RPMI7951 (cell line): ENCODE measurements at places on chromosomes 6 and 20.

- no peak for DNase-seq
Measured at GRCh38 chr20:50099565-50099991, 13.4 kb downstream of the UBE2V1 start.

DNA sequence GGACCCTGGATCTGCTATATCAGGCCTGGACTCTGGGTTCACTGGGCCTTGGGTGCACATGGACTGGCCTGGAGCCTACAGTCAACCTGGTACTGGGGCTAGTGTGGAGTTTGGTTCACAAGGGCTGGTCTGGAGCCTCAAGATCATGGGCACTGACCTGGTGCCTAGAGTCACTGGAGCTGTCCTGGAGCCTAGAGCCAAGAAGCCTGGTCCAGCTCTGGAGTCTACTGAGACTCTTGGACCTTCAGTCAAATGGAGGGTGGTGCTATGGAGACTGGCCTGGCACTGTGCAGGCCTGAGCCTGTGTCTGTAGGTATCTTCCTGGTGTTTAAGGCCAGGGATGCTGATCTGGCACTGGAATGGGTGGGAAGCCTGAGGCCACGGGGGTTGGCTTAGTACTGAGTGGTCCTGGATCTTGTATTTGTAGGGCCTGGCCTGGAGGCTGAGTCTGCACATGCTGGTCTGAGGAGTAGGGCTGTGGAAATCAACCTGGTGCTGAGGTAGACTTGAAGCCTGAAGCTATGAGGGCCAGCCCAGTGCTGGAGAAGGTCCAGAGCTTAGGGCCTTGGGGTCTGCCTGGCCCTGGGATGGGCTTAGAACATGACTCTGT is 16.5 kb upstream of the WFDC9 start:
- no peak for DNase-seq

GRCh38 chr6:1187293-1188131 is 124.4 kb upstream of the FOXQ1 start:
- DNase-seq: no peak

DNA sequence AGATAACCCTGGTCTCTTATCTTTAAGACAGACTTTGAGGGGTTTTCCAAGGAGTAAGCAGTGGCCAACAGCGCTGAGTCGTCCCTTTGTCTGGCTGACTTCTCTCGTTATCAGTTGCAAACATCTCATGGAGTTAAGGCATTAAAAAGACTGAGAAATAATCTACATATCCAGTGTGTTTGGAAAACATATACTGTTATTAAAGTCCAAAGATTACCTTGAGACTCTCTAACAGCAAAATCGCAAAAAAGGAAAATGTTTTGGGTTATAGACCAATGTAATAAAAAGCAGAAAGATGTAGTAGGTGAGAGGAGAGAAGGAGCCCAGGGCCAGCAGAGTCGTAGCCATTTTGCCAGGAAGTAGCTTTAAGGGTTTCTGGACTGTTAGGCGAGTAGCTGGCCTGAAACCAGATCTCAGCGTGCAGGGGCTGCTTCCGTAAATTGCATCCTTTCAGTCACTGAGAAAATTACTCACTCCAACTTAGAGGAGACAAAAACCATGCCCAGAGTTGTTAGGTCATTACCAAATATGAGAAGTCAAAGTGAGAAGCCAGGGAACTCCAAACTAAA is 24.6 kb downstream of the MYLK4 start:
- peak; percentile 58 for DNase-seq

GRCh38 chr20:59124296-59125029 is 39.2 kb upstream of the ZNF831 start:
- no peak for DNase-seq

GRCh38 chr6:87618531-87618930 is 28.6 kb downstream of the ORC3 start:
- no peak for DNase-seq
